Inflammatory macrophage treated with lipopolysaccharide for 4 hours (primary cell): ENCODE measurements at places on chromosomes 16 and 17.

- no peak for DNase-seq
These were observed 77.7 kb downstream of the NETO2 start for GRCh38 chr16:47065766-47066688.

DNA sequence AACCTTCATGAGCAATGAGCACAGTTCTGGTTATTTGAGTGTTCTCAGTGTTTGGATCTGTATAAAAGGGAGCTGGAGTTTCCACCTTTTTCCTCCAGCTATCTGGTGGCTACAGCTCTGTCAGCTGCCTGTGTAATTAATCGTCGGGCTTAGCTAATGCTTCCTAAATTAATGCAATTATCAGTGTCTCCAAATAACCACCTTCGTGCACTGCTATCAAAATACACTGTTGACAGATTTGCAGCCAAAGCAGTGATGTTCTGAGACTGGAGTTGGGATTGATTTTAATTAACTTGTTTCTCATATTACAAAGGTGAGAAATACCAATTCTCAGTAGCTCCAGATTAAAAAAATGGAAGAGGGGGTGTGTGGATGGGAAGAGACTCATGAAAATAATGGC, 325.8 kb downstream of the CBLN1 start:
- DNase-seq = no peak

DNA sequence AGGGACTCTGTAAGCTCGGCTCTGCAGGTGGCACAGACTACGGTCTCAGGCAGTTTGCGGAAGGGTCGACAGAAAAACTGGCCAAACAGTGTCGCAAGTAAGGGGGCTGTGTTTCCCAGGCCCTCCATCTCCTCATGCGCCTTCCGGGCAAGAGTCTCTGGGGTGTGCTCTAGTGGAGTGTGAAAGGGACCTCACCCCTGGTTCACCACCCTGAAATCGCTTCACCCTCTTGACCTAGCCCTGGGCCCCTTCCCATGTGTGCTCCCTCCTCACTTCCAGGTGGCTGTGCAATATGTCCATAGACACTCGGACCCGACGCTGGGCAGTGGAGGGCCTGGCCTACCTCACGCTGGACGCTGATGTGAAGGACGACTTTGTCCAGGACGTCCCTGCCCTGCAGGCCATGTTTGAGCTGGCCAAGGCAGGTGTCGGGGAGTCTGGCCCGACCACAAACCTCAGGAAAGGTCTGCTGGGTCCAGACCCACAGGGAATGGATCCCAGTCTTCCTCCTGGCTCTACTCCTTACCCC, 22.3 kb downstream of the UNC45B start:
- no peak for DNase-seq

- DNase-seq = peak; percentile 18
These were observed 13.1 kb downstream of the SPATA33 start for GRCh38 chr16:89670496-89671431.

DNA sequence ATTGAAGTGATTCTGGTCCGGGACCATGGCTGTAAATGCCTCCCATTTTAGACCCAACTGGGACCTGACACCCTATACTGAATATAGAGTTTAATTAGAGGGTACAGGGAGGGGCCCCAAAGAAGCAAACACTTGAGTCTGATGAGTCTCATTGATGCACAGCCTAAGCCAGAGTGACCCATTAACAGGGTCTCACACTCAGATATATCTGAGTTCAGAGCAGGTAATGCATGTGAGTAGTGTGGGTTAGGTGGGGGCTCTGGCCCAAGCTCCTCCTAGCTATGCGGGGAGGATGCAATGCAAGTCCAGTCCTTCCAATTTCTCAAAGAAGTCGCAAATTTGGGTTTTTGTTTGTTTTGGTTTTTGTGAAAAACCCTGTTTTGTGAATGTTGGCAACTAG, 17.1 kb upstream of the MARCHF10 start:
- no peak for DNase-seq

GRCh38 chr17:60388742-60389141, 3.2 kb downstream of the USP32 start:
- no peak for DNase-seq

GRCh38 chr17:45146890-45147580, 1.2 kb upstream of the HEXIM1 start:
- peak; percentile 51 for DNase-seq
